ENCODE measurements at places on chromosomes 11 and 22.

DNA sequence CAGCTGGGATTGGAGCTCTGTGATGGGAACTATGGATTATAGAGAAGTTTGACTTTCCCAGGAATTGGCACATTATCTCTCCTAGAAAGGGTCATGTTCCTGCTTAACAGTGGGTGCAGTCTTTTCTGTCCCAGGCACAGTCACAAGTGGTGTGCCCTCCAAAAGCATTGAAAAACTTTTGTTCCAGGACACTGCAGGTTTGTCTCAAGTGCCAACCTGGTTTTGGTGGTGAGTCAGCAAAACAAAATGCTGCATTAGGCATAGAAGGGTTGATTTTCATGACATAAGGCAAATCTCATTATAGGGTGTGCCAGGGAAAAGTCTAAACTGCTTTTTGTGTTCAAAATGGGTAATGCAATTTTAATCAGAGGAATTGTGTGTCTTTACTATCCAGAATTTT, 4.9 kb downstream of the HTATIP2 start:
- no peak for DNase-seq

- DNase-seq = peak; percentile 2
These were observed 1074.9 kb downstream of the FAM181B start for GRCh38 chr11:81658722-81659121.

DNA sequence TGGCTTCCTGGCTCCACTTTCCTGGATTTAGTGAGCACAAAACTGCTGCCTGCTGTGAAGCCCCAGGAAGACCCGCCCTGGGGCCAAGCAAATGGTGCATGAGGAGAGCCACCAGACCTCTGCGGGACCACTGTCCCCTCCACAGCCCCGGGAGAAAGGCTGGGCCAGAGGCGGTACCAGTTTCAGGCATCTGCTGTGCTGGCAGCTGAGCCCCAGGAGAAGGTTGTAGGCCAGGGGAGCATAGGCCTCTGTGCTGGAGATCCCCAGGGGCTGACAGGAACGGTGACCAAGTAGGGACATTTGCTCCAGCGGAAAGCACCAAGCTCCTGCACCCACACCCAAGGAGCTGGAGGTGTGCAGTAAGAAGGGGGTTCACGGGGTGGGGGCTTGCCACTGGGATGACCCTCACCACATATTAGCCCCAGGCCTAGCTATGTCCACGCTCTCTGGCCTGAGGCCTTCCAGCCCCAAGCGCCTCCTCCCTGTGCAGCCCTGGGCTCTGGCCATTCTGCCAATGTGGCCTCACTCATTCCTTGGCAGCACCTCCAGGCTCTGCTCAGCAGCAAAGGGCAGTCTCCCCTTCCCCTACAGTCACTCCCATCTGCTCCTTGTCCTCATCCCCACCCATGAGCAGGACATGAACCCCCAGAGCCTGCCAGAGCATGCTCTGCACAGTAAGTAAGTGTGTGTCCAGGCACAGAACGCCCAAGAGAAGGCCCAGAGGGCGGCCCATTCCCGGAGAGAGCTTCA, 24.0 kb upstream of the COMT start:
- no peak for DNase-seq

DNA sequence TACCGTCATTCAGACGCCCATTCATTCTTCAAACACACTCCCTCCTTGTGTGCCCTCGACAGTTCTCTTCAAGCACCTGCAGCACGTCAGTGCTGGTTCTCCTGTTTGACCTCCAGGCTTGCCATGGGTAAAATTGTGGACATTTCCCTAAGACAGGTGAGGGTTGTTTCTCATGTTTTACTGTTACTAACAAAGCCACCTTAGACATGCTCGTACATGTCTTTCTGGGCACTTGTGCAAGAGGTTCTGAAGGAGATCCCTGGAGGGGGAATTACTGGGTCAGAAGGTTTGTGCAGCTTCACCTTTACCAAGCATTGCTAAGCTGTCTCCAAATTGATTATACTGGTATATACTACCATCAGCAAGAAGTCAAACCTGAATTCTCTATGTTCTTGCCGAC, 189.7 kb upstream of the TMEM45B start:
- DNase-seq = no peak

DNA sequence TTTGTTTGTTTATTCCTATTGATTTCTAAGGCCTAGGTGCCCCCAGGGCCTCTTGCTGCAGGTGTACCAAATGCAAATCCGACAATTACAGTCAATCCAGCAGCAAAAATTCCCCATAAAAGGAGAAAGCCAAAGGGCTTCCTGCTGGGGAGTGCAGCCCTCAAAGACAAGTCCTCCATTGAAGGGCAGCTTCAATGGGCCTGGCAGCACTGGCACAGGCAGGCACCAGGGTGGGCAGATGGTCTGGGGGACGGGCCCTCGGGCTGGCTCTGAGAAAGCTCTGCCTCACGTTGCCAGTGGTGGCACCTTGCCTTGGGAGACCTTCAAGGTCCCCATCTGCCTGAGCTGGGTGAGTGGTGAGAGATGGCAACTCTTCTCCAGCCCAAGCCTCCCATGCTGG, 128.0 kb downstream of the DSCAML1 start:
- DNase-seq = no peak

DNA sequence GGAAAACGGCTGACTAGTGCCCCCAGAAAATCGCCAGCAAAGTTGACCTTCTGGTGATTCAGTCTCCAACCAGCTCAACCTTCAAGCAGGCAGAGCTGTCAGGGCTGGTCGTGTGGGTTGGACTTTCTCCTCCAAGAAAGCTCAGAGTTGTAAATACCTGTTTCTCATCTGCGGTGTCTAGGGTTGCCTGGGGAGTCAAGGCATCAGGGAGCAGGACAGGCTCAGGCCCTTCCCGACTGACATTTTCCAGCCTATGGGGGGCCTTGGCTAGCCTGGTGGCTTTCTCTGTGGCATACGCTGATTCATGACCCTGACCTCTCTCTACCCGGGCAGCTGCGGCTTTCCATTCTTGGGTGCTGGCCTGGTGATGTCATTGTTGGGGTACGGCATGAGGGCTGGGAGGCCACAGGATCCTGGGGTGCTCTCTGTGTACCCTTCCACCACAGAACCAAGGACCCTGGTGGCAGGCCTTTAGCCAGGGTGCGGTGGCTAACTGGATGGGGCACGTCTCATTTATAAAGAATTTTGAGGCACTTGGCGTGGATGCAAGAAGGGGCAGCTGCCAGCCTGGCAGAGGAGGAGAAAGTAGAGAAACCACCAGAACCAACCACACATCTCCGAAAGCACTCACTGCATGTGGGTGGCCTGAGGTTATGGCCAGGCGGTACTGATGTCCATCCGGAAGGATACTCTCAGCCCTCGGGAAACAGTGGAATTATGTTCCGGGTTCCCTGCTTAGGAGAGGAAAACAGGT, 64.9 kb downstream of the BCR start:
- DNase-seq = no peak

GRCh38 chr11:77202941-77203900, 75.2 kb downstream of the MYO7A start:
- DNase-seq = no peak

- DNase-seq = peak; percentile 47
These were observed 7.1 kb downstream of the PRPF19 start for GRCh38 chr11:60899046-60899936.

- DNase-seq = no peak
These were observed 71.2 kb downstream of the FBXO7 start for GRCh38 chr22:32545801-32546200.

DNA sequence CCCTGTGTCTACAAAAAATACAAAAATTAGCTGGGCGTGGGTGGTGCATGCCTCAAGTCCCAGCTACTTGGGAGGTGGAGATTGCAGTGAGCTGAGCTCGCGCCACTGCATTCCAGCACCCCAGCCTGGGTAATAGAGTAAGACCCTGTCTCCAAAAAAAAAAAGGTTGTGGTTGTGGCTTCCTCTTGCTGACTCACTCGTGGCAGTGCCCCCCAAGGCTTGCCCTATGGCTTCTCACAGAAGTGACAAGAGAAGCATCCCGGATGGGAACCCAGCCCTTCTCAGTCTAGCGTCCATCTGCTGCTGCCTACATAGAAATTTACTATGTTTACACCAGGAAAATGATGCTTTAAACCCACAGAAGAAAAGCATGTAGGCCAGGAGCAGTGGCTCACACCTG, 68.5 kb upstream of the PITPNB start:
- DNase-seq = no peak

GRCh38 chr22:21697021-21697771, 31.4 kb downstream of the PPIL2 start:
- no peak for DNase-seq

DNA sequence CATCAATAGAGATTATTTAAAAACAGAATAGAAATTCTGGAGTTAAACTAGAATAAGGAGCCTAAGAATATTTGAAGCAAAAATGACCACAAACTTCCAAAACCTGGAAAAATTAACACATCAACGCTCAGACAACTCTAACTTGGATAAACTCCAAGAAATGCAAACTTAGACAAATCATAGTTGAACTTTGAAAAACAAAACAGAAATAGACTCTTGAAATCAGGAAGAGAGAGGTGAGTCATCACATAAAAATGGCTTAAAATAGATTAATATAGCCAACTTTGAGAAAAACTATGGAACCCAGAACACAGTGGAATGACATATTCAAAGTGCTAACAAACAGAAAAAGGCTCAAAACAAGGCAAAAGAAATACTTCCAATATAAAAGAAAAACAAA, 974.2 kb downstream of the JRKL start:
- DNase-seq = peak; percentile 45

- DNase-seq = no peak
These were observed 61.6 kb upstream of the PLET1 start for GRCh38 chr11:112322173-112322790.

- DNase-seq = no peak
These were observed 24.6 kb upstream of the TEF start for GRCh38 chr22:41357191-41357590.

DNA sequence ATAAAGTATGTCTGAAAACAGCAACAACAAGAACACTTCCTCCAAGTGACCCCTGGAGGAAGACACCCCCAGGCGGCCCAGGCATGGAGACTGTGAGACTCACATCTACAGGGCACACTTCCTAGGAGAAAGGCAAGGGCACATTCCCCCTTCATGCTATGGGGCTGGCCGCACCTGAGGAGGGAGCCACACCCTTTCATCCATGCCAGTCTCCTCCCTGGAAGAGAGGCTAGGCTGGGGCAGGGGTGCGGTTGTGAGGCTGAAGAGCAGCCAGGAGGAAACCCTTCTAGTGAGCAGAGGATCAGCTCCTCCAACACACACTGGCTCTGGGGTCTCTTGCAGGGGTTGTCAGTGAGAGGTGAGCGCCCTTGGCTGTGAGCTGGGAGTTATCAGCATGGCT, 678.8 kb downstream of the NTM start:
- no peak for DNase-seq

DNA sequence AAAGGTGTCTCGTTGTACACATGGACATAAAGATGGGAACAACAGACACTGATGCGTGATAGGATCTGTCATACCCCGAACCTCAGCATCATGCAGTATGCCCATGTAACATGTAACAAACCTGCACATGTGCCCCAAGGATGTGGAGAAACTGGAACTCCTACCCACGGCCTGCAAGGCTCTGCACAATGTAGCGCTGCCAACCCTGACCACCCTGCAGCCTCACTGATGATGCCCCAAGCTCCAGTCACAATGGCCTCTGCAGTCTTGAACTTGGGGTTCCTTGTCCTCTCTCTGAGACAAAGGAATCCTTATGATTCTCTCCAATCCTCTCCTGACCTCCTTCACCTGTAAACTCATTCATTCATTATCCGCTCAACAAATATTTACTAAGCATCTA, 14.2 kb downstream of the LMO1 start:
- DNase-seq = no peak

DNA sequence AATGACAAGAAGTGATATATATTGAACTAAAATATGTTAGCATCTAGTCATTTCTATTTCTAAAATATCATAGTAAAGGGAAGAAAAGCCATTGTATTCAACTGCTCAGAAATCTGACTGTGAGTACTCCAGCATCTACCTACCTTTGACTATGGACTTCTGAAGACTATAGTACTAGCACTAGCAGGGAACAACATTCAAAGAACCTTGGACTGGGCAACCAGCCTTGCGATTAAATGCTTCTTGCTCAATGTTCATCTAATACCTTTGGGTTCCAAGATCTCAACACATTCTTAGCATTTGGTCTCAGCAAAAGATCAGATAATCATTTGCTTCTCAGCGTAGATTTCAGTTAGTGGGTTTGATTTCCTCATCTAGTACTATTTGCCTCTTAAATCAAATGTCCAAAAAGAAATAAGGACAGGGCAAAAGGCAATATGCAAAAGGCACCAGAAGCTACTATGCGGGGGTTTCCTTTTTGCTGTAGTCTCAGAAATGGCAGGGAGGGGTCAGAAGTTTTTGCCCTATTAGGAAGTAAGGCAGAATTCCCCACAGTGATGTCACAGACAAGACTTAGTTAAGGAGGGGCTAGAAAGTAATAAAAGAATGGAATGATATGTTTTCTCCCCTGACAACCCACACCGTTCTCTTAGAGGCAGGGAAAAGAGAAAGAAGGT, 80.6 kb downstream of the GAB2 start:
- no peak for DNase-seq

- DNase-seq = no peak
These were observed 109.4 kb downstream of the LDLRAD3 start for GRCh38 chr11:36053281-36053680.

DNA sequence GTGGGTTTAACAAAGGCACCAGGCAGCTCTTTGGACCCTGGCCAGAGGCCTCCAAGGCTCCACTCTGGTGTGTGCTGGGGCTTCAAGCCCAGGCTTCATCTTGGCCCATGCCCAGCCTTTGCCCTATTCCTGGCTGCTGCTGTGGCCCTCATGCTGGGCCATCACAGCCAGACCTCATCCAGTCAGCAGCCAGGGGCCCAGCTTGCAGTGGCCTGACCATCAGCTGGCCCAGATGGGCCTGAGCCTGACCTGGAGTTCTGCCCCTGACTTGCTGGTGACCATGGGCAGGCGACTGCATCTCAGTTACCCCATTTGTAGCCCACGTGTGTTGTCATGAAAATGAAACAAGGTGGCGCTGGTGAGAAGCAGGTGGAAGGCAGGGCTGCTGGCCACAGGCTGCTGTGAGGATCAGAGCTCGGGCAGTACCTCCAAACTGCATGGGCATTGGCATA, 76.1 kb downstream of the MED15 start:
- DNase-seq = no peak

GRCh38 chr11:83583757-83584366, 297.7 kb upstream of the CCDC90B start:
- DNase-seq = no peak

DNA sequence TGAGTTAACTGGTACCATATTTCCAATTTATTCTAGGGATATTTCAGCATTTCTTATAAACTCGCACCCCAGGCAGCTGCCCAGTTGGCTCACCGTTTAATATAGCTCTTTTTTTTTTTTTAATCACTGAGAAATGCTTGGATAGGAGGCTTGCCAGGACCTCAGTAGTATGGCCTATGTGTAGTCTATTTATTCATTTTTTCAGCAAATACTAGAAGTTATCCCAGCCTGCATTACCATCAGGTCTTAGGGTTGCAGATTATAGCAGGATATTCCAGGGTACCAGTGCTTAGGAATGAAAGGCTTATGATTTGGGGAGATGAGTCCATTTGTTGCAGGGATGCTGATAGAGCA, 26.6 kb downstream of the PARVA start:
- no peak for DNase-seq

GRCh38 chr11:62770778-62771143, 435 bp upstream of the TAF6L start:
- no peak for DNase-seq

Data from foreskin melanocyte (primary cell).